ENCODE measurements at places on chromosomes 6 and 20.

DNA sequence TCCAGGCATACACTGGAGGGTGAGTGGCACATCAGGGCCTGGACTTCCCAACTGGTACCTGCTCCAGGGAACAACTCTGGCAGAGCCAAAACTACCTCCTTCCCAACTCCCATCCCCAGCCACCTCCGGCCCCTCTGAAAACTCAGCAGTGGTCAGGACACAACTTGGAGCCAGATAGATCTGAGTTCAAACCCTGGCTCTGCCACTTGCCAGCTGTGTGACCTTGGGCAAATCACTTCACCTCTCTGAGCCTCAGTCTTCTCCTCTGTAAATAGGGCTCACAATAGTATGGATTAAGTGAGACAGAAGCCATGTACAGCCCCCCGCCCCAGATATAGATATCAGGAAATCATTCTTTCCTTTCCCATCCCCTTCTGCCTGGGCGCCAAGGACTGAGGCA is 10.7 kb downstream of the AHCY start:
- no peak for DNase-seq

- DNase-seq = no peak
Observed at GRCh38 chr6:148878683-148879082, 131.9 kb downstream of the UST start.

GRCh38 chr6:12884983-12885382 is 168.4 kb downstream of the PHACTR1 start:
- DNase-seq = no peak

DNA sequence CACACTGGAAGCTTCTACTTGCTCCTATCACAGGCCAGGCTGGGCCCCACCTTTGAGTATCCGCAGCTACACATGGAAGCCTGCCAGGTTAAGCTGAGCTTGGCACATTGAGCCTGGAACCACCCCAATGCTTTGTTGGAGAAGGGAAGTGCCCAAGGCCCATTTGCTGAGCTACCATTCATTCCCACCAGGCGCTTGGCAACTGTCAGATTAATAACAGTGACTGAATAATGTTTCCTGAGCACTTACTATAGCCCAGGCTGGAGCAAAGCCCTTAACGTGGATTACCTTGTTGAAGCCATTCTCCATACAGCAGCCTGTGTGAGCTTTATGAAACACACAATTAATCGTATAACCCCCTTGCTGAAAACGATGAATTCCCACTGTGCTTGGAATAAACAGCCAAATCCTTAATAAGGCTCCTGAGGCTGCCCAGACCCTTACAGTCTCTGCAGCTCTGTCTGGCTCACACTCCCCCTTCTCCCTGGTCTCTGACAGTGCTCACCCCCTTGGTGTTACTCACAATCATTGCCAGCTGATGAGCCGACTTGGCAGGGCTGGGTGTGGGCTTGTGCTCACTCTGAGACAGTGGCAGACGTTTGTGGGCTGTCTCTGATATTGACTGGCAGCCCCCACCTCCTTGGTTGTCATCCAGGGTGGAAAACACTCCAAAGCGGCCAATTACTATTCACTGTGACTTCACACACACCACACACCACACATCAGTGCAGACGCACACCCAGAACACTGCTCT is 357.1 kb downstream of the MAFB start:
- no peak for DNase-seq

DNA sequence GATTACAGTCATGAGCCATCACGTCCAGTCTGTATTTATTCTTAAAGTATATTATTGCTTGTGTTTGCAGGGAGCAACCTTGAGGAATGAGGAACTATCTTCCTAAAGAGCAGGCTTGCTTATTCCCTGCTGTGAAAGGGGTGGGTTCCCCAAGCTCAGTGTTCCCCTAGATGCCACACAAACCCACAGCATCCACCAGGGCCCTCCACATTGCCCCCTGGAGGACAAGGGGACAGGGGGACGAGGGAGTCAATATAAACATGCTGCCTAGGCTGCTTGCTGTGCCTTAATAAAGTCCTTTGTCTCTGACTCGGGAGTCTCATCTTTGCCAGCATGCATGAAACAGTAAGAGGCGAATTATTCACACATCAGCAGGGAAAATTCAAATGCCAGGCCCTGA is 8.0 kb upstream of the IDH3B start:
- DNase-seq = no peak

DNA sequence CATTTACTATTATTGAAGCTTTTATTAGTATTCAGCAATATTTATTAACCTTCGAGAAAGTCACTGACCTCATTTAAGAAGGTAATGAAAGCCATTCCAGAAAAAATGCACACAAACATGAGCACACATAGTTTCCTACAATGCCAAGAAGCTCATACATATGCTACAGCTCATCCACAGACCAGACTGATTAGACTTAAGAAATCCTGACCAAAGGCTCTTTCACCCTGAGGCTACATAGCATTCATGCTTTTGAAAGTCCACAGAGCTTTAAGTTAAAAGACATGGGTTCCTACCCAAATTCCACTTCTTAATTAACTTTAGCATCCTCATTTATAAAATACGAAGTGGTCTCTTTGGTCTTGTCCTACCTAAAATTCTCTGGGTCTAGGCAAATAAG is 430.4 kb downstream of the TBC1D32 start:
- no peak for DNase-seq

DNA sequence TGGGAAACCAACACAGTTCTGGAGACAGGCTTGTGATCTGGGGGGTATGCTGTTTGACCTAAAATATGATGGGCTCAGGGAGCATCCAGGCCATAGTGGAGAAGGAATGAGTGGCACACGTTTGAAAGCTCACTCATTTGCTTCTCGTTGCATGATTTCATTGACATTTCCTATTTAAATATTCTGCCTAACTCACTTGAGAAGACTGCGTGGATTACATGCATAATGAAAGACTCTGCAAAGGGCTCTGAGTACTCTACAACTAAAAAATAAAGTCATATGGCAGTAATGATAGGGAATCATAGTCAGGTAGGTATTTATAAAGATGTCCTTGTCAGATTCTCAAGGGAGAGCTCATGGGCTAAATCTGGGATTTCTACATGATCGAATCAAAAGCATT is 117.9 kb downstream of the LAMP5 start:
- DNase-seq = no peak

GRCh38 chr6:27250277-27251111 is 3.0 kb downstream of the PRSS16 start:
- DNase-seq = no peak

- DNase-seq = no peak
Observed at GRCh38 chr6:111480988-111481822, 1.8 kb downstream of the REV3L start.

GRCh38 chr6:5012519-5012918 is 8.7 kb upstream of the RPP40 start:
- no peak for DNase-seq

GRCh38 chr6:106574741-106575458 is 54.4 kb downstream of the RTN4IP1 start:
- DNase-seq = no peak

- DNase-seq = no peak
Observed at GRCh38 chr20:61570646-61571195, 318.7 kb downstream of the CDH4 start.

- peak; percentile 66 for DNase-seq
Observed at GRCh38 chr6:18154507-18155149, at the start of gene TPMT. TSS of gene TPMT (minus strand) at chr6:18155077. CDS start at chr6:18149127, 5,950 bp downstream.

- no peak for DNase-seq
Observed at GRCh38 chr20:58446264-58446959, 57.4 kb downstream of the VAPB start.

GRCh38 chr6:8017705-8018104 is 46.5 kb downstream of the BLOC1S5 start:
- no peak for DNase-seq

- DNase-seq = no peak
Observed at GRCh38 chr6:18121580-18122127, 823 bp downstream of the NHLRC1 start.

GRCh38 chr20:22566876-22567658 is 17.3 kb downstream of the FOXA2 start:
- no peak for DNase-seq

- no peak for DNase-seq
Observed at GRCh38 chr20:61765871-61766654, 299.6 kb downstream of the TAF4 start.

DNA sequence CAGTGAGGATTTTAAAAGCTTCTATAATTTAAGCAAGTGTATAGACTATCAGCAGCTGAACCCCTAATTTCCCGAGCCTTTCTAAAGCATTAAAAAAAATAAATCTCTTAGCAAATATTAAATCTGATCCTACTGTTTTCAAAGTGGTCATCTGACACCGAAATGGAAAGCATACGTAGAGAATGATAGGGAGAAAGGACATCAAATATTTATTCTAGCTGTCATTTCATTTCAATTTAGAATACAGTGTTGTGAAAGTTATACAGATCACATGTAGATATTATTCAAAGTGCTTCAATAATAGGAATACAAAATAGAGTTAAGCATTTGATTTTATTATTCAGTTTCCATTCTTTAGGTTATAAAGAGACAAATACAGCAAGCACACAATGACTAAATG is 61.9 kb upstream of the PKIB start:
- DNase-seq = no peak

GRCh38 chr20:41032271-41032670 is 3.6 kb downstream of the TOP1 start:
- DNase-seq = no peak

DNA sequence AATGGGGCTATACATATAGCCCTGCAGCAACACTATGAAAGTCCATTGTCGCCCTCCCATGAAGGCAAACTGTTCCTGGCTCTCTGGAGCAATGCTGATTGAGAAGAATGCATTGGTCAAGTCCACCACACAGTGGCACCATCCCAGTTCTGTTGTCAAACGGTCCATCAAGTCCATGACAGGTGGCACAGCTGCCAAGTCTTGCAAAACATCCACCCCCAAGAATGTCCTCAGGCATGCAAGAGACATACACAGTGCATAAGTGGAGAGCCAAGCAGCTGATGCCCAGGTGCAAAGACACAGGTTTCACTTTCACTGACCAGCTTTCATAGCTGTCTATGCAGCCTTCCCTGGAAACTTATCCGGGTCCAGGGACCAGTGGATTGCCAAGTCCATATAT is 17.5 kb downstream of the ZNF391 start:
- DNase-seq = no peak

DNA sequence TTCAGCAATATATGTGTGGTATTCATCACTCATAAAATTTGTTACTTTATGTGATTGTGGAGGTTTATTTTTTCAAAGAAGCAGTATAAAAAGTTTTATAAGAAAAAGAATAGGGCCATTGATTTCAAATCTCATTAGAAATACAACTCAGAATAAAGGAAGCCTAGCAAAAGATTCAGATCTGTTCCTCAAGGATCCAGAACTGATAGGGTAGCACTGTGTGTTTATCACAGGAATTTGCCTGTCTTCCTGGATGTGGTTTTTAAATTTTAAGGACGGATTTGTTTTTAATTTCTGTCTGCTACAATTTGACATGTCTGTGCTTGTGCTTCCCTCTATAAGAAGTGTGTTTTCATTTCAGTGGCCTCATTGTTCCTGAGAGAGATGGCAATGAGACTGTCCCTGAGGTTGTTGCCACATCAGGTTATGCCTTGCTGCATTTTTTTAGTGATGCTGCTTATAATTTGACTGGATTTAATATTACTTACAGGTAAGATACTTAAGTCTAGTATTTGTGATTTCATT is 74.6 kb downstream of the ATRN start:
- no peak for DNase-seq

- no peak for DNase-seq
Observed at GRCh38 chr6:42510795-42511194, 53.0 kb upstream of the UBR2 start.

DNA sequence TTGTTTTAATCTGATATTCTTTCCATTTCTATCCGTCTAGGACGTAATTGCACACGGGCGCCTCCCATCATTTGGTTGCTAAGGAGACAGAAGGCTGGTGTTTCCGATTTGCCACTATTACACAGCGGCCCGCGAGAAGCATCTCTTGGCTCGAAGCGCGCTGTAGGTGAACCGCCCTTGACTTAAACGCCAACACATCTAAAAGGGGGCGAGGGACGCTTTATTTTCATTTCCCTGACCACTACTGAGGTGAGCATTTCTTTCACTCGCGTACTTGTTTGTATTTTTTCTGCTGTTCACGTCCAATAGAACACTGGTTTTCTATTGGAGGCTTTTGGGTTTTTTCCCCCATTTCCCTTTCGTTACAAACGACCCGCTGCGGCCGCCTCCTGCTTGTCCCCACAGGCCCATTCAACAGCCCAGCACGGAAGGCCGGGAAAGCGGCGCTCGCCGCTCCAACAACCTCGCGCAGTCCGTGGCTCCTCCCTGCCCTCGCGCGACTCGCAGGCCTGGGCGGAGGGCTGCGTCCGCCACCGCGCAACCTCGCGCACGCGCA is 505 bp upstream of the WRNIP1 start:
- no peak for DNase-seq

- DNase-seq = no peak
Observed at GRCh38 chr6:27830212-27830599, 82.0 kb downstream of the OR2B2 start.

GRCh38 chr6:136599329-136600011 is 49.2 kb upstream of the MAP7 start:
- no peak for DNase-seq

DNA sequence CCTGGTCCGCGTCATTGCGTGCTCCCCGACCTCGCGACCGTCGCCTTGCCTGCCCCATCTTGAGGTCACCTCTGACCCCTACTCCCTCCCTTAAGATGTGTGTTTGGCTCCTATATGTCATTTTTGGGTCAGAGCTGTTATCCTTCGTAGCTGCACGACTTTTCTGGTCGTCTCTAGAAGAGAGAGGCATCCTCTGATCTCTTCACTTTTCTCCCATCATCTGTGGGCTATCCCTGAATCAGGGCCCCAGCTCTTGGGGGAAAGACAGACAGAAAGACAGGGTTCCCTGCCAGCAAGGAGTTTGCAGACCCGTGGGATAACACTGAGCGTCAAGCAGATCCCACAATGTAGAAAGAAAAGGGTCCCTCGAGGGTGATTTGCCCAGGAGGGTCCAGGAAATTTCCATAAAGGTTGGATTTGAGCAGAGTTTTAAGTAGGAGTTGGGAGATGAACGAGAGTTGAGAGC is 555 bp downstream of the FAM120B start:
- DNase-seq = no peak

DNA sequence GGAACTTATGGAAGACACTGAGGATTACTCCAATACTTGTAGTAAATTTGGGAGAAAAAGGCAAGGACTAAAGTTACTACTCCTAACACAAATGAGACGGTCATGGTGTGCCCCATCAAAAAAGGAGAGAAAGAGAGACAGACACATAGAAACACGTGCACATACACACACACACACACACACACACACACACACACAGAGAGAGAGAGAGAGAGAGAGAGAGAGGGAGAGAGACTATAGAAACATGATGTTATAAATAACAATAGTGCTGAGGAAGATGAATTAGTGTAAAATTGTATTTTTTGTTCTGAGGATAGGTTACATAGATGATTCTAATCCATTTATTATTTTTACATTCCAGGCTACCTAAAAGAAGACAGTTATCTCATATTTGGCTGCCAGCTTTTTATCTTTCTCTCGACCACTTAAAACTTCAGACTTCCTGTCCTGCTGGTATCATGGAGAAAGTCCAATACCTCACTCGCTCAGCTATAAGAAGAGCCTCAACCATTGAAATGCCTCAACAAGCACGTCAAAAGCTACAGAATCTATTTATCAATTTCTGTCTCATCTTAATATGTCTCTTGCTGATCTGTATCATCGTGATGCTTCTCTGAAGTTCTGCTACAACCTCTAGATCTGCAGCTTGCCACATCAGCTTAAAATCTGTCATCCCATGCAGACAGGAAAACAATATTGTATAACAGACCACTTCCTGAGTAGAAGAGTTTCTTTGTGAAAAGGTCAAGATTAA is 10.5 kb downstream of the PLN start:
- DNase-seq = no peak
